CD4-positive, alpha-beta T cell treated with Interleukin-4 for 1 hour (primary cell): ENCODE measurements at places on chromosomes 3 and 15.

DNA sequence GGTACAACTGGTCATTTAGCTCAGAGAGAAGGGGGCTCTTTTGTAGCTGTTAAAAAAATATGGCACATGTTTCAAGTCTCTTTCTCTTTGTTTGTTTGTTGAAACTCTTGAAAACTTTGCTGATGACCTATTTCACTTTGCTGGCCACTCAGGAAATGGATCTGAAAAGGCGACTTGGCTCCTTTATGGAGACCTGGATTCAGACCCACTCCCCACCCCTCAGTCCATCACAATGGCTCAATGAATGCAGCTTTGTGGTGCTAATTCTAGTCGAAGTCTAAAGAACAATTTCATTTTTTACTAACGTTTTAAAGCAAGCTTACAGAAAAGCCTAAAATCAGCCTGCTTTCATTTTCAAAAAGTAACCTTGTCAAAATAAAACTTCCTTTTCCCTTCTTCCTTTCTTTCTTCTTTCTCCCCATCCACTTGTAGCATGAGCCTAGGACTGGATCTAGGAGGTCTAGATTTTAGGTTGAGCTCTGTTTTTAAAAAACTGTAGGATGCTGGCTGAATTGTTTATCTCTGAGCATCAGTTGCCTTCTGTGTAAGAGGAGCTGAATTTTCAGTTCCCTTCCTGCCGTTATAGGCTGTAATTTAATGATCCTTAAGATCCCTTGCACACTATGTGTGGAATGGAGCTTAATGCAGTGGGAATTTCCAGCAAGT lies 165.5 kb upstream of the FEZF2 start:
- no peak for DNase-seq

DNA sequence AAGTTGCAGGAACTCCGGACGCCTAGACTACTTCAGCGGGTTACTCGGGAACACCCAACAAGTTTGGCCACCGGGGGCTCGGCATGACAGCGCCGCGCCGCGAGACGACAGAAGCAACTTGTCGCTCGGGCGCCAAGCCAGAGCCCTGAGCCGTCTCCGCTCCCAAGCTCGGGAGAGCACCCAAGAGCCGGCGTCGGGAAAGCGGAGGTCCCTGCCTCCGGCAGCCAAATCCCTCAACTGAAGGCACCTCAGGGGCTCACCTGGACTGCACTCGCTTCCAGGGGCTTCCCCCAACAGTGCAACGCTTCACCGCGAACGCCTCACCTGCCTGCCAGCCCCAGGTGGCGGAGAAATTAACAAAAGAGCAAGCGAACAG lies 640 bp downstream of the MB21D2 start:
- peak; percentile 20 for DNase-seq

- DNase-seq: no peak
Measured at GRCh38 chr15:69505956-69506556, 53.4 kb downstream of the RPLP1 start.

GRCh38 chr3:44914936-44915335 lies 40.5 kb downstream of the TGM4 start:
- DNase-seq: no peak

GRCh38 chr15:84108728-84109127 lies 126.8 kb upstream of the GOLGA6L4 start:
- no peak for DNase-seq

- DNase-seq: no peak
Measured at GRCh38 chr3:195531683-195532082, 11.4 kb downstream of the PPP1R2 start.

GRCh38 chr15:31586841-31587240 lies 260.2 kb downstream of the KLF13 start:
- DNase-seq: no peak

DNA sequence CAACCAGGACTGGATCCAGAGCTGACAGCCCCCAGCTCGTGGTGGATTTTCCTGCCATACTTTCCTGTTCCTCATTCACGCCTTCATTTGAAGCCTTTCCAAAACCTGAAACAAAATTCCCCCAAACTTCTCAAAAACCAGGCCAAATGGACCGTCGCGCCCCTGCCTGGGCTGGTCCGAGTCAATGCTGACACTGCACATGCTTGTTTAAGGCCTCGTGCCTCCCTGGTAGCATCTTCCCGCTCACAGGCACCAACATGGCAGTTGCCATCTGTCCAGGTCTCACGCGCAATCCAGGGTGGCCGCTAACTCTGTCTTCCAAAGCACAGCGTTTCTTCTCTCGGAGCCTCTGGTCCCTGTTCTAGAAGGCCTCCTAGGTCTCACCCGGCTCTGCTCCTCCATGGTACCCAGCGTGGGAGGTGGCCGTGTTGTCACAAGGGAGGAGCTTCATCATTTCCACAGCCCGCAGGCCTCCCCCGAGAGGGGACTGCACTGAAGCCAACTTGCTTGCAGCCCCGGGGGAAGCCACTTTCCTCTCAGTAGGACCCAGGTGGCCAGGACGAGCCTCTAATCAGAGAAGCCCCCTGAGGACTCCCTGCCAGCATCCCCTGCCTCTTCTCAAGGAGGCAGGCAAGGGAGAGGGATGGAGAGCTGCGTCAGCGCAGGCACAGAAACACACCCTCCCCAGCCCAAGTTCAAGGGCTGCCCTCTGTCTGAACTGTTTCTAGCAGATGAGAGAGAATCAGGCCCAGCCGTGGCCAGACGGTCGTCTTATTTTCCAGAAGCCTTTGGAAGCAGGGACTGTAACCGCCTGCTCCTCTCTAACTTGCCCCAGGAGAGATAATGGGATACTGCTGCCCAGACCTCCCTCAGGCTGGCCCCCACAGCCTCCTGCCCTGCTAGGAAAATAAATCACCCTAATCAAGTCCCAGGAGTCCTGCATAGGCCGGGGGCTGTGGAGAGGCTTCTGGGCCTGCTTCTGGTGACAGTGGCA lies 152.8 kb upstream of the TLE3 start:
- DNase-seq: no peak

GRCh38 chr3:142651711-142652110 lies 55.5 kb downstream of the PLS1 start:
- DNase-seq: no peak

DNA sequence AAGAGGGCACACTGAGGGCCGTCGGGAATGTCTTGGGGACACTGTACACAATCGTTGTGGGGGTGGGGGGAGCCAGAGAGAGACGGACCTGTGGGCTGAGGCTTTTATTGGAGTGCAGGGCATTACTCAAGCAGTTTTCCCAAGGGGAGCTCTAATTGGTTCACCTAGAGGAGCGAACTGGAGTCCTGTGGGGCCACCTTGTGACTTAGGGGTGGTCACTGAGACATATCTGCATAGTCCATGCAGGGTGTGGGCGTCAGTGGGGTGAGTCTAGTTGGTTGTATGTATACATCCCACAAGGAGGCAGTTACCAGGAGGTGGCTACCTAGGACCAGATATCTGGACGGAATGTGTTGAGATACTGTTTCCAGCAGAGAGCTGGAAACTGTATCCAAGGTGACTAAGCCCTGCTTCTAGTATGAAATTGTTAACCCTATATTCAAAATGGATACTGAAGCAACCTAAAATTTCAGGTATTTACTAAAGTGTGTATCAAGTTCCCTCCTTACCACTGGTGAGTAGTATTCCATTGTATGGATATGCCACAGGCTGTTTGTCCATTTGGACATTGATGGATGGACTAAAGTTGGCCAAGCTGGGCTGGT lies 2.6 kb upstream of the PIGZ start:
- no peak for DNase-seq

GRCh38 chr3:29324180-29324651 lies 43.3 kb downstream of the RBMS3 start:
- no peak for DNase-seq

- DNase-seq: no peak
Measured at GRCh38 chr3:126658584-126658983, 3.7 kb upstream of the TXNRD3 start.

DNA sequence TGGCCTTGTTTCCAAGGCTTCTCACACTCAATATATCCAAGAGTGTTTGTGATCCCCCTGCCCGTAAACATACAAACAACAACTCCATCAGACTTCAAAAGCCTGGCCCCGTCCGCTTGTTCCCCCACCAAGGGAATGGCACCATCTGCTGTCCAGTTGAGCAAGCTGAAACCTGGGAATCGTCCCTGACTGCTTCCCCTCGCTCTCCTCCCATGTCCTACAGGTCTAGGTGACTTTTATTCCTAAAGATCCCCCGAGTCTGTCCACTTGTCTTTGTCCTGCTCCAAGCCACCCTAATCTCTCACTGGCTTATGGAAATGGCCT lies 27.9 kb upstream of the FAM174B start:
- no peak for DNase-seq

DNA sequence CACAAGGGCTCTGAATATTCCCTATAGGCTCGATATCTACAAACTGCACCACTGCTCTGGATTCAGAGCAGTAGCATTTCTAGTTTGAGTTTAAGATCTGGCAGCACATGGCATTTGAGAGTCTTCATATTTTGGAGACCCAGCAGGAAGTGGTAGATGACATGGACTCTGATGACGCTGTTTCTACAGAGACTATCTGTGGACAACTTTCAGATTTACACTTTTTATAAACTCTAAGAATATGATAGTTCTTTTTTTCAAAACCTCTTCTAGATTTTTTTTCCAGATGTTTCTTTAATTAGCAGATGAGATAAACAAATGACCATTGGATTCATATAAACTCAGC lies 35.8 kb downstream of the ARMC8 start:
- no peak for DNase-seq

DNA sequence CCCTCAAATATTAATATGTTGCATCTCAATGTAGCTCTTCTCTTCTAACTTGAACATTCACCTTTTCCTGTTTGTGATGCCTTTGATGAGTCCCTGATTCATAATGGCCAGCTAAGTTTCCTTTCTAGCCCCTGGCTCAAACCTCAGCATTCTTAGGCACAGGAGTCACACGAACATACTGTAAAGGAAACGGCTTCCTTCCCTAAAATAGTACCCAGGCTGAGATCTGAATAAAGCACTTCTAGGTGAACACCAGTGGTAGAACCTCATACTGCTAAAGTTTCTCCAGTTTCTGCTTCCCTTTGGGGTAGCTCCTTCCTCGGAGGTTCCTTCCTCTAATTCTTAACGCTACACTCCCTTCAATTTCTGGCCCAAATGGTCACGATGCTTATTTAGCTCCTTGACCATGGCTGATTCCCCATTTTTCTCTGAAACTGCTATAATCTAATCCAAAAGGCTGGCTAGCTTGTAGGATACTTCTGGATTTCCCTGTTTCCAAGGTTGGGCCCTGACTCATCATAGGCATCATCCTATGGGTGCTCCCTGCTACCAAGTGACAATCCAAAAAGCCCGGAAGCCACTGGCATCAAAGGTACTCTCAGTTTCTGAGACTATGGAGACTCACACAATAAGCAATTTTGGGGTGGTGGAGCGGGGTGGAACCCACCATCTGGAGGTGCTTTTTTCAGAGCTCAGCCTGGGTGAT lies 2.4 kb downstream of the ANAPC13 start:
- no peak for DNase-seq

- no peak for DNase-seq
Measured at GRCh38 chr15:48323294-48323693, 7.9 kb upstream of the DUT start.

DNA sequence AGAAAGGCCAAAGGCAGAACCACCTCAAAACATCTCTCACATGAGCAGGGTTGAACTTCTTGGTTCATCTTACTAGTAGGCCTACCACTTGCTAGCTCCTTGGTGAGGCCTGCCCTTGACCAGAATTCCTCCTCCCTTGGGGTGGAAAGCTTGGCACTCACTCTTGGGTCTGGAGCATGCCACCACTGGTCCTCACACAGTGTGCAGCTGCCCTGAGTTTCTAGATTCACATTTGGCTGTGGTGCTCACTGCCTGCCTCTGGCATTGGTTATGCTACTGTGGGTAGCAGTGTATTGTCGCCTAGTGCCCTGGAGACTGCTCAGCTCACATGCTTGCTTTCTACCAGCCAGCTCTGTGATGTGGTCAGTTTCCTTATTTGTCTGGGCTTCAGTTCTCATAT lies 23.7 kb downstream of the OXNAD1 start:
- no peak for DNase-seq

DNA sequence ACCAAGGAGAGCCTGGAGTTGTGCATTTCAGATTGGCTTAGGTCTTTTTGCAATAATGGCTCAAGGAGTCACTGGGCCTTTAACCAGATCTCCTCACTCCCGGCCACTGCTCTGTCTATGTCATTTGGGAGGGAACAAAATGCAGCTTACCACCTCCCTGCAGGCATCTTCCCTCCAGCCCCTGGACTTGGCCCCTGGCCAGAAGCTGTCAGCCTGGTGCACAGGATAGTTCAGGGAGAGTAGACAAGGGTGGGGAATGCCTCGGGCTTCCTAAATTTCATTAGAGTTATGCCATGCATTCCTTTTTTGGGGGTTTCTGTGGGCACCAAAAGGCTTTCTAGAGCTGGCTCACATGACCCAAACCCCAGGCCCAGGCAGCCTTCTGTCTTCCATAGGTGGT lies 70.2 kb upstream of the HRH1 start:
- DNase-seq: no peak

GRCh38 chr3:46365737-46366524 lies 4.8 kb upstream of the CCR5 start:
- DNase-seq: no peak

DNA sequence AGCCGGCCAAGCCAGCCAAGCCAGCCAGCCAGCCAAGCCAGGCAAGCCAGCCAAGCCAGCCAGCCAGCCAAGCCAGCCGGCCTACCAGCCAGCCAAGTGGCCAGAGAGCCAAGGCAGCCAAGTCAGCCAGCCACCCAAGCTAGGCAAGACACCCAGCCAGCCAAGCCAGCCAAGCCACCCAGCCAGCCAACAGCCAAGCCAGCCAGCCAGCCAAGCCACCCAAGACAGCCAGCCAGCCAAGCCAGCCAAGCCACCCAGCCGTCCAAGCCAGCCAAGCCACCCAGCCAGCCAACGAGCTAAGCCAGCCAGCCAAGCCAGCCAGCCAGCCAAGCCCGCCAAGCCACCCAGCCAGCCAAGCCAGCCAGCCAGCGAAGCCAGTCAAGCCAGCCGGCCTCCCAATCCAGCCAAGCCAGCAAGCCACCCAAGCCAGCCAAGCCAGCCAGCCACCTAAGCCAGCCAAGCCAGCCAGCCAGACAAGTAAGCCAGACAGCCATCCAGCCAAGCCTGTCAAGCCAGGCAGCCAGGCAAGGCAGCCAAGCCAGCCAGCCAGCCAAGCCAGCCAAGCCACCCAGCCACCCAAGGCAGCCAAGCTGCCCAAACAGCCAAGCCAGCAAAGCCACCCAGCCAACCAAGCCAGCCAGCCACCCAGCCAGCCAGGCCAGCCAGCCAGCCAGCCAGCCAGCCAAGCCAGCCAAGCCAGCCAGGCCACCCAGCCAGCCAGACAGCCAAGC lies 200.5 kb downstream of the GOLGA6L6 start:
- peak; percentile 51 for DNase-seq

GRCh38 chr15:79608066-79608864 lies 176.1 kb downstream of the MINAR1 start:
- no peak for DNase-seq

- DNase-seq: no peak
Measured at GRCh38 chr3:66997560-66998112, 471 bp upstream of the KBTBD8 start.

- no peak for DNase-seq
Measured at GRCh38 chr15:73330206-73331051, 38.3 kb downstream of the HCN4 start.

DNA sequence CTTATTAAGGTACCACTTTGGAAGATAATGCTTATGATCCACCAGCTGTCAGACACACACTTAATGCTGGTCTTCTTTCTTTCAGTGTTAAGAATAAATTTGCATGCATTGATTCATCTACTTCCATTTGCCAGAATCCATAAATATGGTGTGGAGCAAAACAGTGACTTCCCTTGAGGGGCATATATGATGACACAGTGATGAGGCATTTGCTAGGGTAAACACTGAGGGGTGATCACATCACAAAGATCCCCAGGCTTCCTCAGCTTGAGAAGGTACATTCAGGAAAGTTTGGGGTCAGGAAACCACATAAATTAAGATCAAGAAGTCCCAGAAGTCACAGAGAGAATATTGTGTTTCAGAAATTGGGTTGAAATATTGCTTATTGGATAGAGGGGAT lies 9.9 kb upstream of the ZBED2 start:
- no peak for DNase-seq
